Activated CD4-positive, alpha-beta T cell treated with anti-CD3 and anti-CD28 coated beads for 36 hours (primary cell): ENCODE measurements at places on chromosomes 16 and 17. TPM values are rescaled to one million over a fixed set of nuclear protein-coding genes. Genes with fewer than 3 reads are reported as not detected.

The CES4A gene
- total RNA-seq: 13.5 TPM

DNA sequence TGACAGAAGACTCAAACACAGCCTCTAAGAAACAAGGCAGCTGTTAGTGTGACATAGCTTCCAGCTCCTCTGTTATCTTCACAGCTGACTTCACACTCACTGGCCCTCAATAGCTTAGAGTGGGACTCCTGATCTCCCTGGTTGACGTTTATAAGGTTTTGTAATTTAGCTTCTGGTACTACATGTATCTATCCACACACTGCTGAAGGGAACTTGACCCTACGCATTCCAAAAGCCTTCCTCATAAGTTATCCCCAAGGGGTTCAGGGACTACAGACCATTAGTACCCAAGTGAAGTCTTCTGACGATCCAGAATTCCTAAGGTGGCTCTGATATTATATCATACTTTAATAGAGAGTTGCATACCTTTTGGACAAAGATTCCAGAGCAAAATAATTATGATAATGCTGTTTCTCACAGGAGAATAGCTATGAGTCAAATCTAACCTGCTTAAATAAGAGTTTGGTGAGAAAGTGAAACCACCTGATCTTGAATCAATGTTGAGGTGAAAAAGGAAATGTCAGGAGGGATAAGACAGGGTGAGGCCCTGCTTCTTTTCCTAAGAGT, 14.5 kb downstream of the ACACA start:
- H3K4me3 ChIP-seq: no peak overlapping the region
- peaks cover 21% of the 10 kb centered on the region for H3K4me1 ChIP-seq
- H3K27ac ChIP-seq: no peak overlapping the region
- no peaks in the 10 kb centered on the region for H3K36me3 ChIP-seq
- H3K27me3 ChIP-seq: no peaks in the 10 kb centered on the region

The NXPH3 gene
- 0.09 TPM for total RNA-seq

DNA sequence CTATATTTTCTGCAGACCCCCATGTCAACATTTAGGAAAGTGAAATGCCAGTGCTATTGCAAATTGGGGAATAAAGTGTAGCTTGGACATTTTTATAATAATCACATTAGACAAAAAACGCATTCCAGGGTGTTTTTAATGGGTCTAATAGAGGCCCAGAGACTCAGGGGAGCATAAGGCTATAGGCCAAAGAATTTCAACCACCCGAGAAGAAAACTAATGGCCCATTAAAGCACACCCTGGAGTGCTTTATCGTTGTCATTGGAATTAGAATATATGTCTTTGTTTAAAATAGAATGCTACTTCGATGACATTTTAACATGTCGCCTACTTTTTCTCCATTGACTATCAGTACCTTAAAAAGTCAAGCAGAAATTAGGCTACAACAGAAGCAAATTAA, 414.1 kb upstream of the CDH8 start:
- H3K4me1 ChIP-seq: no peaks in the 10 kb centered on the region
- H3K27ac ChIP-seq: no peak overlapping the region
- no peak for DNase-seq
- no peaks in the 10 kb centered on the region for H3K36me3 ChIP-seq

DNA sequence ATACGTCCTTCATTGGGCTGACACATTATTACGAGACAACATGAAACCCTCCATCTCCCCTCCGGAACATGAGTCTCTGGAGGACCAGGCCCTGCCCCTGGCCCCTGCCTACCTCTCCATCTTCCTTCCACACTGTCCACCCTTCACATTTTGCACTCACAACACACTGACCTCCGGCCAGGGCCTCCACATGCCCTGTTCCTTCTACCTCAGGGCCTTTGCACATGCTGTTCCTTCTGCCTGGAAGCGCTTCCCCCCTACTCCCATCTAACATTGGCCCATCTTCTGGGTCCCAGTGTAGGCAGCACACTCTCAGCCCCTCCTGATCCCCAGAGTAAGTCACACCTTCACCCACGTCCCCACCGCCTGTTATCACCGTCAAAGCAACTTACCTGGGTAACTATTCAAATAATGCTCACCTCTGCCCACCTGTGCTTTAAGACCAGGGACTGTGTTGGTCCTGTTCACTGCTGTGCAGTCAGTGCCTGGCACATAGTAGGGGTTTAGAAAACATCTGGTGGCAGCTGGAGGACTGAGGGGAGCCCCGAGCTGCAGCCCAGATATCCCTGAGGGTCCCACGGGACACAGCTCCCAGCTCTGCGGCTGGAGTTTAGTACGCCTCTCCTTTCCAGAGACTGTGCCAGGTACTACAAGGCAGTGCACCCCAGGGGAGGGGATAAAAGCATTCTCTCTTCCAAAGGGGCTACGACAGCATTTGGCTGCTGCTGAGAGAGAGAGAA, 27.2 kb downstream of the RPH3AL start:
- H3K4me1 ChIP-seq: no peaks in the 10 kb centered on the region
- no peak overlapping the region for H3K4me3 ChIP-seq
- H3K27me3 ChIP-seq: no peaks in the 10 kb centered on the region
- H3K36me3 ChIP-seq: peaks cover 2% of the 10 kb centered on the region

The CA10 gene
- total RNA-seq: not detected

GRCh38 chr16:11562941-11563340, 23.8 kb downstream of the LITAF start:
- peak overlapping the region; percentile 80 for H3K27ac ChIP-seq
- H3K27me3 ChIP-seq: no peaks in the 10 kb centered on the region
- DNase-seq: no peak
- peaks cover 28% of the 10 kb centered on the region for H3K36me3 ChIP-seq
- no peak overlapping the region for H3K4me3 ChIP-seq

GRCh38 chr16:12531937-12532336, 271.8 kb downstream of the CPPED1 start:
- H3K27me3 ChIP-seq: no peaks in the 10 kb centered on the region
- peak overlapping the region; percentile 85 for H3K27ac ChIP-seq
- DNase-seq: peak; percentile 32
- peaks cover 13% of the 10 kb centered on the region for H3K36me3 ChIP-seq

- DNase-seq: peak; percentile 80
- peak overlapping the region; percentile 97 for H3K27ac ChIP-seq
- no peaks in the 10 kb centered on the region for H3K27me3 ChIP-seq
- peak overlapping the region; percentile 90 for H3K4me3 ChIP-seq
- peaks cover 73% of the 10 kb centered on the region for H3K36me3 ChIP-seq
Observed at GRCh38 chr16:27318392-27319256, 4.8 kb downstream of the IL4R start.

- peak overlapping the region; percentile 52 for H3K27ac ChIP-seq
- H3K4me3 ChIP-seq: peak overlapping the region; percentile 71
- no peaks in the 10 kb centered on the region for H3K27me3 ChIP-seq
- DNase-seq: peak; percentile 73
Observed at GRCh38 chr16:31200821-31201568, 1.6 kb downstream of the PYCARD start.

The NUP85 gene
- 160 TPM for total RNA-seq

- no peak overlapping the region for H3K4me3 ChIP-seq
- H3K4me1 ChIP-seq: peaks cover 16% of the 10 kb centered on the region
- no peak overlapping the region for H3K27ac ChIP-seq
Observed at GRCh38 chr17:56866496-56866895, 32.5 kb downstream of the DGKE start.

DNA sequence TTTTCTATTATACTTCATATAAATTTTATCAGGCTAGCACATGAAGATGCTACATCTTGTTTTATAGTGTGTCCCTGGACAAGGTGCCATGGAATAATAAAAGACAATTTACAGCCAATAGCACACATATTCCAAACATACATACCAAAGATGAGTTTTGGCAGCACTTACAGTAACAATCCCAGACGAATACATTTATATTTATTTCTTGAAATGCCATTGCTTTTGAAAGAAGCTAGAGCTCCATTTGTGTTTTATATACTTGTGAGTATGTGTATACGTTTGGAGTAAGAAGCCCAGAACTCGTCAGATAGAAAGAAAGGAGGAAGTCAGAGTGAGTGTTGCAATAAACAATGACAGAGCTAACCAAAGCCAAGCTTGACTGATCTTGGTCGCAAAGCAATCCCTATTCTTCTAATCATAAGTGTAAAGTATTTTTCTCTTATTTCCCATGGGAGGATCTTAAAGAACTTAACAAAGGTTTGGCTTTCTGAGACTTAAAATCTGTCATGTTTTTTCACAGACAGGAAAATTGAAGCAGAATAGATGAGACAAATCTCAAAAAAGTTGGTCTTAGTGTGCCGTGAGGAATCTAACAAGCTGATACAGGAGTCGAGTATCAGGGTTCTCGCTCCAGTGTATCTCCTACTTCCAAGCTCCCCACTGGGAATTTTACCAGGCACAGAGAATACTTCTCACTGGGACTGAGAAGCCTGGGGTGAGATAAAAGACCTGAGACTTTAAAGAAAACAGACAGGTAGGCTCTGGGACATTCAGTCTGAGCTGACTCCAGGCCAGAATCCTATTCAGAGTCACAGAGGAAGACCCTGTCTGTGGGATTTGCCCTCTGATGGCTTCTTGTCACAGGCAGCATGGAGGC, 175.4 kb downstream of the AATF start:
- no peaks in the 10 kb centered on the region for H3K4me1 ChIP-seq
- no peak overlapping the region for H3K4me3 ChIP-seq
- peaks cover 49% of the 10 kb centered on the region for H3K36me3 ChIP-seq
- no peak for DNase-seq
- H3K27me3 ChIP-seq: no peaks in the 10 kb centered on the region
- H3K27ac ChIP-seq: no peak overlapping the region

DNA sequence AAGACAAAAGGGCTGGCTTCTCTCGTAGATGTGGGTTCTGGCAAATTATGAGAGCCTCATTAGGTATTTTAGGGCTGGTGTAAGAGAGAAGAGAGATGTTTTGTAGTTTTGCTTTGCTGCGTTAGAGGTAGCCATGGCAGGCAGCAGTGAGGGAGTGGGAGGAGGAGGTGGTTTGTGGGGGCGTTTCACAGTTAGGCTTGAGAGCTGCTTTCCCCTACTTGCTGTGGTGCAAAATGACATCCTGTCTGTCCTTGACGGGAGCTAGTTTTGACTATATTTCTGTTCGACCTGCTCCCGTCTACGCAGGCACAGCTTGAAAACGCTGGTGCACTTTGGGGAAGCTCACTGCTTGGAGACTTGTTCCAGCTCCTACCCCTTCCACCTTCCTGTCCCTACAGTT, 75.5 kb downstream of the SLC5A11 start:
- peak; percentile 12 for DNase-seq
- peaks cover 25% of the 10 kb centered on the region for H3K36me3 ChIP-seq
- H3K4me3 ChIP-seq: no peak overlapping the region
- no peaks in the 10 kb centered on the region for H3K27me3 ChIP-seq

DNA sequence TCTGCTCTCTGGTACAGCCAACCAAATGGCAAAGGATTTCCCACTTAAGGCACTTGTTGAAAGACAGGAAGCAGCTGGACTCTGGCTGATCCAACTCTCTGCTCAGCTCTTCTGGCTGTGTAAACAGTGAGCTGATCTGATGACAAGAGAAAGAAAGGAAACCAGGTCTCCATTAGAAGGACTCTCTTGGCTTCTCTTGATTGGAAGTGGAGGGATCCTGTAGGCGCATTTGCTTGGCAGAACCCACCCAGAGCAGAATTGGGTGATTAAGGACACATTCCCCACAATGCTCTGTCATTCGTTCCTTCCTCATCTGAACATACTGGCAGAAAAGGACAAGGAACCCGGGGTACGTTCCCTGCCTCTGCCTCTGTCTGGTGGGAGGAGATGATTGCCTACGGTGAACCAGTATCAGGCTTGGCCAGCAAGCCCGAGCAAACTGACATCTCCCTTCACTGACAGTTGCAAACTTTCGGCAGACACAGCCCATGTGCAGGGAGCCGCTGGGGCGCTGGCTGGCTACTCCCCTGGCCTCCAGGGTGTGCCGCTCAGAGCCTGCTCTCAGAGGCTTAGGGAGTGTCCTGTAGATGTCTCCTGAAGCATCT, 29.1 kb downstream of the LDHD start:
- H3K27me3 ChIP-seq: no peaks in the 10 kb centered on the region
- H3K27ac ChIP-seq: no peak overlapping the region
- no peak overlapping the region for H3K4me3 ChIP-seq
- no peak for DNase-seq
- peaks cover 3% of the 10 kb centered on the region for H3K36me3 ChIP-seq

The CHST4 gene
- not detected for total RNA-seq

GRCh38 chr17:7411427-7411750, 3.7 kb downstream of the NLGN2 start:
- H3K36me3 ChIP-seq: no peaks in the 10 kb centered on the region
- H3K4me3 ChIP-seq: no peak overlapping the region
- H3K27ac ChIP-seq: no peak overlapping the region

GRCh38 chr16:86549076-86549892, 5.8 kb downstream of the MTHFSD start:
- no peaks in the 10 kb centered on the region for H3K27me3 ChIP-seq
- peak; percentile 62 for DNase-seq
- peaks cover 41% of the 10 kb centered on the region for H3K36me3 ChIP-seq
- no peak overlapping the region for H3K27ac ChIP-seq

The TUBG1 gene
- 76.1 TPM for total RNA-seq

DNA sequence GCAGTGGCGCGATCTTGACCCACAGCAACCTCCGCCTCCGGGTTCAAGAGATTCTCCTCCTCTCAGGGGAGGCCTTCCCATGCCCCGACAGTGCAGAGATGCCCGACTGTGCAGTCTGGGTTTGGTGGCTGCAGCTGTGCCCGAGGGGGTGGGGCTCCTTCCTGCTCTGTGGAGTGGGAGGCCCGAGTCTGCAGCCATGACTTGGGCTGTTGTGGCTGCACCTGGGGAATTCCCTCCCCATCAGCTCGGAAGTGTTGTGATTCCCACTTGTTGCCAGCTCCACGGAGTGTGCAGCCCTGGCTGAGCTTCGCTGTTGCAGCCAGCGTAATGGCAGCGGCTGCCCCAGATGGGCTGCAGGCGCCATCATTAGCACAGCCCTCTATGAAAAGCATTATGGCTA, 66.4 kb upstream of the SMIM36 start:
- DNase-seq: peak; percentile 67
- no peak overlapping the region for H3K27ac ChIP-seq
- H3K4me1 ChIP-seq: peaks cover 24% of the 10 kb centered on the region
- H3K4me3 ChIP-seq: no peak overlapping the region
- H3K27me3 ChIP-seq: peaks cover 7% of the 10 kb centered on the region

- H3K4me1 ChIP-seq: no peaks in the 10 kb centered on the region
- H3K27me3 ChIP-seq: no peaks in the 10 kb centered on the region
- H3K4me3 ChIP-seq: no peak overlapping the region
- DNase-seq: no peak
- H3K27ac ChIP-seq: no peak overlapping the region
Observed at GRCh38 chr17:72049914-72050313, 70.9 kb upstream of the SOX9 start.

GRCh38 chr16:88003316-88003715, 52.1 kb downstream of the BANP start:
- H3K27me3 ChIP-seq: no peaks in the 10 kb centered on the region
- H3K4me3 ChIP-seq: no peak overlapping the region
- H3K4me1 ChIP-seq: no peaks in the 10 kb centered on the region

The SCNN1G gene
- not detected for total RNA-seq

The CD300LF gene
- total RNA-seq: not detected

GRCh38 chr16:49543631-49543946, 170.0 kb downstream of the C16orf78 start:
- no peaks in the 10 kb centered on the region for H3K36me3 ChIP-seq
- no peaks in the 10 kb centered on the region for H3K4me1 ChIP-seq
- no peak for DNase-seq
- no peaks in the 10 kb centered on the region for H3K27me3 ChIP-seq
- H3K27ac ChIP-seq: no peak overlapping the region
- H3K4me3 ChIP-seq: no peak overlapping the region

The NEUROD2 gene
- not detected for total RNA-seq

- H3K4me1 ChIP-seq: no peaks in the 10 kb centered on the region
- H3K4me3 ChIP-seq: no peak overlapping the region
- H3K27me3 ChIP-seq: no peaks in the 10 kb centered on the region
- H3K27ac ChIP-seq: no peak overlapping the region
Observed at GRCh38 chr16:68973611-68974120, 130.3 kb downstream of the TANGO6 start.
